Stimulated activated CD4-positive, alpha-beta T cell treated with anti-CD3 and anti-CD28 coated beads, Interleukin-15, amount 100 ng/mL, for 24 hours (primary cell): ENCODE measurements at places on chromosomes 7 and 10.

- DNase-seq = peak; percentile 18
Measured at GRCh38 chr10:60524541-60524940, 134.9 kb upstream of the ANK3 start.

DNA sequence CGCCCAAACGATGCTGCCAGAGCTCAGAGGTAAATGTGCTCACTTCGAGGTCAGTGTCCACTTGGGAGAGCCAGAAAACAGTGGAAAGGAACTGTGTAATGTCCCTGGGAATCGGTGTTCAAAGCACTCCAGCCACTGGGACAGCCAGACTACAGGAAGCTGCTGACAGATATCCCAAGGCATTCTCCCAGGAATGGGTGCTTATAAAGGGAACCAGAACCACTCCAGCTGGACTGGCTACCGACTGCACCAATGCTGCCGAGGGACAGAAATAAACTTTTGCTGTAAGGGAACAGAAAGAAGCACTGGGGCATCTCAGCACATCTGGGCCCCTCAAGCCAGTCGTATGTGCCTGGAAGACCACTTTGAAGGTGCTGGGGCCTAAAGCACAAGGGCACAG lies 76.7 kb downstream of the ATXN7L1 start:
- DNase-seq = no peak

- DNase-seq = no peak
Measured at GRCh38 chr10:93198401-93199131, 124.9 kb downstream of the CYP26A1 start.

DNA sequence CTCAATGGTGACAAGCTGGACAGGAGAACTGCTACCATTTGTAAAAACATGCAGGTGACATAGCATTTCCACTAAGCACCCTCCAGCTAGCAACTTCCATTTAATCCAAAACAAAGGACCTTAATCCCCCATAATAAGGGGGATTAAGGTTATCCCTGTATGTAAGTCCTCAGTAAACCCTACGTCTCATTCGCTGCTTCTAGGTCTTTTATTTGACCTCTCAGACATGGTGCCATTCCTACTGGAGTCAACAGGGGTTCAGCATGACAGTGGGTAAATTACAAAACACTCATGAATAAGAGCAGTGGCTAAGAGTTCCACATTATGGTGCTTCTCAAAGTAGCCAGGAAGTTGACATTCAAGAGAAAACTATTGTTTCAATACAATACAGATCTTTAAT lies 121.8 kb upstream of the CAV2 start:
- DNase-seq = no peak

DNA sequence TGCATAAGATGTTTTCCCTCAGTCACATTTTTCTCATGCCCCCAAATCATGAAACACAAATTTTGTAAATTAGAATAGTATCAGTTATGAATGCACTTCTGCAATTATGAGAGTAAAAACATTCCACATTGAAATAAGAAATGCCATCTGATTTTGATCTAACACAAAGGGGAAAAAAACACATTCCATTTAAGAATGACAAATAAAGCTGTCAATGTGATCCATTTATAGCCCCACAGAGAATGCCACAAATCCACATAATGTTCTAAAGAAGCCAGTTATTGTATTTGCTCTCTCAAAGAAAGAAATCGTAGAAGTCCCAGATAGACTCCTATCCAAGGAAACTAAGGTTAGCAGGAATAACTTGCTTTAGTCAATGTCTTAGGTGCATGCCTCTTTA lies 48.7 kb upstream of the RHOBTB1 start:
- DNase-seq = no peak
